ENCODE measurements at places on chromosomes 16 and 17.

- DNase-seq, result peak; percentile 65
Measured at GRCh38 chr17:3535253-3535995, 22.2 kb downstream of the TRPV3 start.

DNA sequence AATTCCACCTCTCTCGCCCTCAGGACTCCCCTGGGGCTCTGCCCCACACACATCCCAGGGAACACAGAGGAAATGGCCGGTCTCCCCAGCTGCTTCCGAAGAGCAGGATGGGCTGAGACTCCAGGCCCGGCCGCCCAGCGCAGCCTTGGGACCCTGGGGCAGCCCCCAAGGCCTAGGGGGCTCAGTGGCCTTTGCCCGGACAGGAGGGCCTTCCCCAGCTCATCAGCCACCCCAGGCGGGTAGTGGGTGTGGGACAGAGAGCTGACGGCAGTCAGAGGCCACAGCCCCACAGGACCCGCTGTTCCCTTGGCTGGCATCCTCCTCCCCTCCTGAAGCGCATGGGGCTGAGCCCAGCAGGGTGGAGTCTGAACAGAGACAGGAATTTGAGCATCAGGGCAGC is 6.2 kb upstream of the CBFA2T3 start:
- no peak for DNase-seq

- no peak for DNase-seq
Measured at GRCh38 chr17:74870512-74870911, 2.3 kb downstream of the FDXR start.

DNA sequence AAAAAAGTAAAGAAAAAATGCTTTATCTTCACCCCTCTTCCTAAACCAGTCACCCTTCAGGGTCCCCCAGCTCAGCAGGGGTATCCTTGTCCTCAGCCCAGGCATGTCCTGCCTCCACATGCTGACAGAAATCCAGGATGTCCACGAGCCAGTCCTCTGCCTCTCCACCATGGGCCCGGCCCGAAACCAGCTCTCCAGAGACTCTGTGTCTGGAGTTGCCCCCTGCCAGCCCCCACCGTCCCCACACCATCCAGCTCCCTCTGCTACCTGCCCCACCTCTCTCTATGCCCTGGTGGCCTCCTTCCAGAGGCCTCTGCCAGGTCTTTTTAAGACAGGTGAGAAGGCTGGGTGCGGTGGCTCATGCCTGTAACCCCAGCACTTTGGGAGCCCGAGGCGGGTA is 66.4 kb upstream of the PLCG2 start:
- no peak for DNase-seq

GRCh38 chr17:2814481-2815341 is 18.5 kb downstream of the RAP1GAP2 start:
- no peak for DNase-seq

- peak; percentile 18 for DNase-seq
Measured at GRCh38 chr16:68040506-68041288, 17.6 kb downstream of the DUS2 start.

DNA sequence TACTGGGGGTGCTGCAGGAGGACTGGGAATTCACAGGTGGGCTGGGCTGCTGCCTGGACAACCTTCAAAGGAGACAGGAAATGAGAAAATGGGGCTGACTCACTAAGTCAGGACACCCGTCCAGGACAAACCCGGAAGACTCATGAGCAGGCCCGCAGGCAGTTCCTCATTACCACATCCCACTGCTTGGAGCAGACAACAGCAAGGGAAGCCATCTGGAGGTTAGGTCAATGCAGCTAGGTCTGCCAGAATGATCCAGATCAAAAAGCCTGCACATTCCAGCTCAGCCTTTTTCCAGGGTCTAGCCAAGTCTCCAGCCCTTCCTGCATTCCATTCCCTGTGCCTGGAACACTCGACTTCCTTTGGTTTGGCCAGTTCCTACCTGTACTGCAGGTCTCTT is 536.5 kb upstream of the CDH11 start:
- DNase-seq, result no peak

DNA sequence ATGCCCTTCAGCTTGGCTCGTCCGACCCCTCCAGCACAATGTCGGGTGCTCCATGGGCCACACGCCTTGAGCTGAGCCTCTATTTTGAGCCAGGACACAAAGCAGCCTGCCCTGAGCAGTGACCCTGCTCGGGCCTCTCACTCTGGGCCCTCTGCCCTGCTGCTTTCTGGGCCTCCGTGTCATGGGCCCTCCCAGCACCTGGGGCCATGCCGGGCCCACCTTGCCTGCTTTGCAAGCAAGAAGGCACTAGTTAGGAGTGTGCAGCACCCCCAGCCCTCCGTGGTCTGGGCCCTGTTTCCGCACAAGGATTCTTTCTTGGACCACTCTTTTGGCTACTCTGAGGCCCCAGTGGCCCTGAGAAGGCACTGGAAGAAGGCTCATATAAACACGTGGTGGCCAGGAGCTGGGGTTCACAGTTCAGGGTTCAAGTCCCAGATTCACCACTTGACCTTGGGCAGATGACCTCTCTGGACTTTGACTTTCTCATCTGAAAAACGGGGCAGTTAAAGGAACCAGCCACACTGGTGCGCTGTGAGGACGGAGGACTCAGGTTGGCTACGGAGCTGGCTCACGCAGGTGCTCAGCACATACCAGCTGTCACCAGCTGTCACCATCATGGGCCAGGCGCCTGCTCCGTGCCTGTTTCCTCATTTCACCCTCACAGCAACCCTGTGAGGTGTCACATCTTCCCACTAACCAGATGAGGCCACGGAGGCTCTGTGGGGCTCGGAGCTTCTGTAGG is 166.0 kb upstream of the GSE1 start:
- no peak for DNase-seq

- DNase-seq, result no peak
Measured at GRCh38 chr17:28065706-28066105, 23.2 kb downstream of the NLK start.

GRCh38 chr17:2191227-2191626 is 112.4 kb downstream of the SMG6 start:
- DNase-seq, result no peak

DNA sequence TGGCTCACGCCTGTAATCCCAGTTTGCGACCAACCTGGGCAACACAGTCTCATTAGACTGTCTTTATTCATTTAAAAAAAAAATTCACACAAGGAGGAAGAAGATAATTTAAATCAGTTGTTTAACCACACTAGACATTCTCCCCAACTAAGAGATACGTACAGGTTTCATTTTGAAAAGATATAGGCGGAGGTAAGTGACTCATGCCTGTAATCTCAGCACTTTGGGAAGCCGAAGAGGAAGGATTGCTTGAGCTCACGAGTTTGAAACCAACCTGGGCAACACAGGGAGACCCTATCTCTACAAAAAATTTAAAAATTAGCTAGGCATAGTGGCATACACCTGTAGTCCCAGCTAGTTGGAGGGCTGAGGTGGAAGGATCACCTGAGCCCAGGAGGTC is 5.3 kb downstream of the CMTM4 start:
- no peak for DNase-seq

GRCh38 chr17:1834380-1835149 is 4.8 kb downstream of the RPA1 start:
- no peak for DNase-seq

DNA sequence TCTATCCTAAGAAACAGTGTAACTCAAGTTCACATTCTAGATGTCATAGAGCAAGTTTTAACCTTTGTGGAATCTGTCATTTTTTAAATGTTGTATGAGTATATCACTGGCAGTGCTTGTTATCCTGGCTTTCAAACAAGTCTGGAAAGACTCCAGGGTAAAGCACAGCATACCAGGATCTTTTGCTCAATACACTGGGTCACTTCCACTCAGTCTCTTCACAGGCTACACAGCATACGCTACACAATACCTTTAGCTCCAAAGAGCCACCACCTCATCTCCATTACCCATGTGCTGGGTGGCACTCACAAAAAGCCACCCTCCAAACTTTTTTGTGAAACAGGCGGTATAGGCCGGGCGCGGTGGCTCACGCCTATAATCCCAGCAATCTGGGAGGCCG is 69.5 kb downstream of the PARN start:
- DNase-seq, result no peak
